HFF-Myc (cell line): ENCODE measurements at places on chromosomes 4 and X.

- DNase-seq: no peak
Measured at GRCh38 chr4:17082186-17082585, 183.7 kb upstream of the LDB2 start.

- DNase-seq: no peak
Measured at GRCh38 chrX:13094828-13095341, 50.5 kb upstream of the FAM9C start.

DNA sequence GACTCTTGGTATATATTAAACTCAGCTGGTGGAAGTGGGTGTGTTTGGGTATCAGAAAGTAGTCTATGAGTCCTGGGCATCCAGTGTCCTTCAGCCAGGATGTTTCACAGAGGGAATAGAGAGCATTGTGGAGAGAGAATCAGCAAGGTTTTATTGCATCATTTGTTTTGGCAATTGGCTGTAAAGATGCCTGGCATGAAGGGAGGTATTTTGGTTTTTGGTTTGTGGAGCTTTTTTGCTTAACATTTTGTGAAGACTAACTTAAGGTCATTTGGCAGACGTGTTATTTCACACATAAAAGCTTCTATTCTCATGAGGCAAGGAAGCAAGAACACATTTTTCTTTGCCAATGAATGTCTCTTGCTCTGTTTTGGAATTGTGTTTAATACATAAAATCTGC lies 71.1 kb downstream of the DCLK2 start:
- DNase-seq: no peak

DNA sequence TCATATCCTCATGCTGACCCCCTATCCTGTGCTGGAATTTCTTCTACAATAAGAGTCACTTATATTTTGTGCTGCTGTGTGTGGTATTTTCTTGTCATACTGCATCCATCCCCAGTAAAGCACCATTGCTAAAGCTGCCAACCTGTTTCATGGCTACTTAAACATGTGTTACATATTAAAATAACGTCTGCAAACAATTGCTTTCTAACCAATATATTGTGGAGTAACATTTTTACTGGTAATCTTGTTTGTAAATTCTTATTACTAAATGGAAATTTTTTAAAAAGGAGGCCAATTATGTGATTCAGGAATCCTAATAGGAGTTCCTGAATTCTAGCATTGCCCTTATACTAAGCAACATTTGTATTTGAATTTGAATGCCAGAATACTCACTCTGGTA lies 160.3 kb upstream of the VEGFC start:
- peak; percentile 36 for DNase-seq

DNA sequence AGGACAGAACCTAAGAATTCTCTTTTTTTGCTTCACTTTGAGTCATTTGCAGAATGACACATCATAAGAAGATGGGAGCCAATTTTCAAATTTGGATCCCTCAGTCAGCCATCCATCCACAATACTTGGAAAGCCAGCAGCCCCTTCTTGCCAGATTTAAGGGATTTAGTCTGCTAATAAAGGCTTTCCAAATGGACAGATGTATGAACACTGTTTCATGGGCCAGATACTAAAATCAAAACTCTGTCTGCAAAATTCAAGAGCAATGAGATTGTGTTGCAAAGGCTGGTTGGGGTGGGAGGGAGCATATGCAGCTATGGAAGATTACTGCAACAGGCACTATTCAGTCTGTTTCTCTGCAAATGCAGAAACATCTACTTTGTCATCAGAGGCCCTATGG lies 37.7 kb upstream of the KCNIP4 start:
- no peak for DNase-seq

DNA sequence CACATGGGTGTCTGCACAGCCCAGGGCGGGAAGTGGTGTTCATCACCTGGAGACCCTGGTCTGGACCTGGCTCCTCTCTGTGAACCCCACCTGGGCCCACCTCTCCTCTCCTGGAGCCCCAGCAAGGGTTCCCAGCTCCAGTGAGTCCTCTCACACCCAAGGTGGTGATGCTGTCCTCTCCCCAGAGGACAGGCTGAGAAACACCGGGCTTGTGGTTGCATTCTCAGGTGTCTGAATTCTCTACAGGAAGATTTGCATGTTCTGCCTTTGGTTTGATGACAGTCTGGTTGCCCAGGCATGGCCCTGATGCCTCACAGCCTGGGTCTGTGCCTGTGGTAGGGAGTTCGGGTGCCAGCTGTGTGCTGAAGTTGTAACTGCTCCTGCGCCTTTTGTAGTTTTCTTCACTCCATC lies 3.8 kb downstream of the MAEA start:
- DNase-seq: no peak

DNA sequence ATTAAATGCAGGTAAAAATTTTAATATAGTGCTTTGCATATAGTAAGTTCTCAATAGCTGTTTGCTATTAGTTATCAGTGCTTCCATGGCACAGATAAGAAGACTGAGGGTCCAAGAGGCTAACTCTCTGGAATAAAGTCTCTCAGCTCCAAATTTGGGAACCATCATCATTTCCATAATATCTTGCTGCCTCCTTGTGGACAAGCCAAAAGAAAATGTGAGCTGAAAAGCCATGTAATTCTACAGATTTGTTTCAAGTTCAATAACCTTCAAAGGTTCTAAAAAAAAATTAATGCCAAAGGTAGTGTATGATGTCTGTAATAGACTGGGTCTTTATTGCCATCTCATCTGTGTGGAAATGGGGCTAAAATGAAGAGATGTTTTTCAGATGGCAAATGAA lies 136.9 kb upstream of the VCX start:
- DNase-seq: no peak

DNA sequence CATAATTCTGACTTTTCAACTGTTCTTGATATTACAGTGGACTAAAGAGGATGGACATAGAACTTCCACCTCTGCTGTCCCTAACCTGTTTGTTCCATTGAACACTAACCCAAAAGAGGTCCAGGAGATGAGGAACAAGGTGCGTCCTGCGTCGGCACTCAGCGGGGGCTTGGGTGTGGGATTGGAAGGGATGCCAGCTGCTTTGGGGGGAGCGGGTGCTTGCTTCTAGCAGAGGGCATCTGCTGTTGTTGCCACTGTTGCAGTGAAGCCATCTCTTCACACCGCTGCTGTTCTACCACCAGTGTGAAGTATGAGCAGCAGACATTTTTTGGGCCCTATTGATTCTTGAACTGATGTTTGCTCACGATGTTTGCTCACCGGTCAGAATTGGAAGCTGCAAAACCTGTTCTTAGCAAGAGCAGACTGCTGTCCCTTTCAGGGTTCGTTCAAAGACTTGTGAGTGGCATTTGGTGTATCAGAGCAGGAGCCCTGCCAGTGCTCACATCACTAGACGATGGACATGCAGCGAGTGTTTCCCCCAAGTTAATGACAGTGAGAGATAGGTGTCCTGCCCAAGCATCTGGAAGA lies 55.4 kb downstream of the NOP14 start:
- no peak for DNase-seq

- no peak for DNase-seq
Measured at GRCh38 chr4:8133897-8134563, 24.6 kb downstream of the ABLIM2 start.
